Fibroblast of lung (primary cell): ENCODE measurements at places on chromosomes 3 and 15. TPM values are rescaled to one million over a fixed set of nuclear protein-coding genes. Genes with fewer than 3 reads are reported as not detected.

Gene FGD5
- 0.50 and 1.0 TPM in 2 replicates for total RNA-seq

Gene VWA5B2
- not detected in 2 replicates for total RNA-seq

Gene IL12A
- 27.2 and 72.5 TPM in 2 replicates for total RNA-seq

Gene GRIP2
- under 0.01 TPM in 2 replicates for total RNA-seq

Gene KCNMB2
- total RNA-seq: 0.17 and 0.26 TPM in 2 replicates

Gene CORO2B
- 15.7 and 25.3 TPM in 2 replicates for total RNA-seq
